Neural crest cell (in vitro differentiated cells): ENCODE measurements at places on chromosomes 7 and 10.

- no peak for DNase-seq
These were observed 604.0 kb downstream of the LRMDA start for GRCh38 chr10:76035206-76036110.

DNA sequence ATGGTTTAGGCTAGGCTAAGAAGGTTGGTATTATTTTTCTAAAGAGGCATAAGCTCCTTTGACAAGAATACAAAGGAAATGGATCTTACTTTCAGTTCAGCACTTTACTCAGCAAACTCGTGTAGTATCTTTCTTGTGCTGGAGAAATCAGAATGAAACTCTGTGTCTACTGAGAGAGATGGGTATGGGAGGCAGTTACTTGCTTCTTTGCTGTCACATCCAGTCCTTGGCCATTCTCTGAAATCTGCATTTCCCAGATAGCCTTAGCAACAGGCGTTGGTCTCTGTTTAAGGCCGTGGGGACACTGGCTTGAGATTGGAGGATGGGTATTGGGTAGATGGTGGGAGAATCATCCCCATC is 180.5 kb downstream of the NRP1 start:
- no peak for DNase-seq

DNA sequence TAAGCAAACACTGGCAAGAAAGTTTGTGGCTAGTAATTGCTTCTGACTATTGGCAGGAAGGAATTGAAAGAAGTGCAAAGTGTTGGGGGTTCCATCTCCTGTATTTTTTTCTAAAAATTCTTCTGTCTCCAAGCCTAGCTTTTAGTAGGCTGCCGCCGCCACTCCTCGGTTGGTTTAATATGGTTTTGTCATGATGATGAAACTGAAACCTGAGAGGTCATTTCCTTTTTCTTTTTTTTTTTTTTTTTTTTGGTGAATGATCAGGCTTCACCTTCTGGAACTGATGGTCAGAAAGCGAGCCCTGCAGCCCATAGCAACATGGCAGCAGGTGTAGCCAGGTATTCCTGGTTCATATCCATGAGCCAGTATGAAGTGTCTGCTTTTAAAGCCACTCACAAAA is 75.3 kb upstream of the AGBL3 start:
- no peak for DNase-seq

DNA sequence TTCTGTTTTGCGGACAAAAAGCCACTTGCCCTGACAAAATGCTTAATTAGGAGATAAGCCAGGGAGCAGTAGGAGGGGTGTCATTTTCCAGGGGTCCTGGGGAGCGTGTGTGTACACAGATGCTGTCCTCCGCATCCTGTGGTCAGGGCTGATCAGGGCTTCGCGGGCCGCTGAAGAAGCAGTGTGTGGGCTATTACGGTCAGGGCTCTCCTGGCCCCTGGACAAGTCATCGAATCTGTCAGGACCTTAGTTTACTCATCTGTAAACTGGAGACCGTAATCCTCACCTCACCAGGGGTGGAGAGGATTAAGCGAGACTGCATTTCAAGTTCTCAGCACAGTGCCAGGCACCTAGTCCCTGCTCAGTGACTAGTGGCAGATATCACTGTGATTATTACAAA is 26.0 kb upstream of the MXI1 start:
- no peak for DNase-seq

GRCh38 chr10:32367793-32368453 is 21.0 kb upstream of the EPC1 start:
- DNase-seq, result peak; percentile 67

DNA sequence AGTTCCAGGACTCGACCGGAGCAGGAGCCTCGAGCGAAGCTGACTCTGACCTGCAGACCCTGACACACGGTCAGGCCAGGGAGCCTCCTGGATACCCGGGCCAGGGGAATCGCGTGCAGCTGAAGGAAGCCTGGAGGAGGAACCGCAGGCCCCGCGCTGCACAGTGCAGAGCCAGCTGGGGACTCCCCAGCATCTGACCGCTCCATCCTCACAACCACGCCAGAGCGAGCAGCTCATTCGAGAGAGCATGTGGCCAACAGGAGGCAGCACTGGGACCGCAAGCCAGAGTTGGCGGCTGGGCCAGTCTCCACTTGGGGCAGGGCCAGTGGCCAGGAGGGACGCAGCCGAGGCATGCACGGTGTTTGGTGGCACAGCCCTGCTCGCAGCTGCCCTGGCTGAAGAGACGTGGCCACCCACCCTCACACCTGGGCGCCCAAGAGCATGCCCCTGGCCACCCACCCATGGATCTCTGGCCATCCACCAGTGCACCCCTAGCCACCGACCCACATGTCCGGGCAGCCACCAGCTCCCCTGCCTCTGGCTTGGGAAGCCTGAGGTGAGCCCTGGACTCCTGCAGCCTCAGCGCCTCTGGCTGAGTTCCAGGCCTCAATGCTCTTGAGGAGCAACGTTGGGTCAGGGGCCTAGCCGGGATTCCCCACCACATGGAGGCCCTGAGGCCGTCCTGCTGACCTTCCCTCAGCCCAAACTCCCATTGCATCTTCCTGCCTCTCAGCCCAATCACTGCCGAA is 213.9 kb downstream of the ELFN1 start:
- no peak for DNase-seq

DNA sequence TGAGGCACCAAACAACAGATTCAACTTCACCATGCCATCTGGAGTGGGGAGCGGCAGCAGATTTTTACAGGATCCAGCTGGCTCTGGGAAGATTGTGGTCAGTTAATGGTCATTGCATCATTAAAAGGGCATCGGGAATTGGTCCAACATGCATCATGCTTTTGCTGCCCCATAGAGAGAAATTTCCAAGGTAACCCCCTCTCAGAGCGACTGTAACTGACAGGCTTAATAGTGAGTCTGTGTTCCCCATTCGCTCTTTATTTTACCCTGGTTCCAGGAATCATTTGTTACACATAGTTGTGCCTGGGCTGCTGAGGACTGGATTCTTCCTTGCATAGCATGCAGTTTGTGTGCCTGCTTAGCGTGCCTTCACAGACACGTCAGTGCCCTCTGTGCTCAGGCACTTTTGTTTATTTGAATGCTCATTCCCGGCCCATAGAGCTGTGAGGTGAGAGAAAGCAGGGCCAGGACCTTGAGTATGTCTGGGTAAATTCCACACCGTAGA is 49.9 kb downstream of the CDHR3 start:
- DNase-seq, result no peak

- no peak for DNase-seq
These were observed 226.0 kb downstream of the KIAA1217 start for GRCh38 chr10:24434961-24435360.

- DNase-seq, result no peak
These were observed 15.5 kb downstream of the CARD11 start for GRCh38 chr7:3028071-3028757.

- no peak for DNase-seq
These were observed 74.0 kb downstream of the FGFR2 start for GRCh38 chr10:121524157-121524817.

DNA sequence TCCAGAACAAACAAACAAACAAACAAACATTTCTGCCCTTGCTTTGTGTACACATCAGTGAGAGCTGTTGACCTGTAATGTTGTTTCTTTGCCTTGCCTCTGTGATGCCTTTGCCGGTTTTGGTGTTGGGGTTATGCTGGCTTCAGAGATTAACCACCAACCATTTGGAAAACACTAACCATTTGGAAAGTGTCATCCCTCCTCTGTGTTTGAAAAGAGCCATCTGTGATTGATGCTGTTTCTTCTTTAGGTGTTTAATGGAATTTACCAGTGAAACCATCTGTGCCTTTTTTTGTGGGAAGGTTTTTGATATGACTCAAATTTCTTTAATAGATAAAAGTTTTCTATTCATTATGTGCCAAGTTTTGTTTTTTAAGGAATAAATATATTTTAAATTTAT is 46.5 kb downstream of the INPP5A start:
- DNase-seq, result no peak

DNA sequence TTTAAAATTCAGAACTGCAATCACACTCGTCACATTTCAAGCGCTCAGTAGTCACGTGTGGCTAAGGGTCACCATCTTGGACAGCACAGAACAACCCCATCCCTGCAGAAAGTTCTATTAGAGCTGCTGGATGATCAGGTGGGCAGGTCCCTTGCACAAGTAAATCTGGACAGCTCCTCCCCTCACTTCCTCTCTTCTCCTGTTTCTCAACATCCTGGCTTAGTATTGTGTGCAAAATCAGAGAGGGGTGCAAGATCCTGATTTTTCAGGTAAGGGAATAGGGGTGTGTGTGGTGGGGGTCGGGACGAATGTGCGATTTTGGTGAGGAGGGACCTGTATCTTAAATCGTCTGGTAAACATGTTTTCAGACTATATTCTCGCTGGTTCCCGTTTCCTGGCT is at the start of gene GIMAP4:
Gene GIMAP4 (plus strand): TSS at position 222 of the 400 bp plus-strand sequence. CDS start 2,512 bp downstream, outside the sequence.
- DNase-seq, result no peak

DNA sequence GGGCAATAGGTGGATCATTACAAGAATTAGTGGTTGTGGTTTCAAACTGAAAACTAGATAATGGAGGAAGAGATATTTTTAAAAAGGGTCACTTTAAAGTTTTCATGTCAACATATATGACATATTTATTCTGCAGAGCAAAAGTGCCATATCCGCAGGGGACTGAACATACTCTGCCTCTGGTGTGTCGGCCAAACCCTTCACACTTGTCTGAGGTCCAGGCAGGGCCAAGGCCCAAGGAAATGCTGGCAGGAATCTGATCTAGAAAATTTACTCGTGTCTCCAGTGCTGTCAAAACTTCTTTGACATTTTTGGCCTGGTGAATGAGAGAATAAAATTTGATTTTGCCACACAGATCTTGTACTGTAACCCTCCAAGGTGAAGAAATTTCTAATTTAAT is 562.3 kb downstream of the CCSER2 start:
- DNase-seq, result no peak

DNA sequence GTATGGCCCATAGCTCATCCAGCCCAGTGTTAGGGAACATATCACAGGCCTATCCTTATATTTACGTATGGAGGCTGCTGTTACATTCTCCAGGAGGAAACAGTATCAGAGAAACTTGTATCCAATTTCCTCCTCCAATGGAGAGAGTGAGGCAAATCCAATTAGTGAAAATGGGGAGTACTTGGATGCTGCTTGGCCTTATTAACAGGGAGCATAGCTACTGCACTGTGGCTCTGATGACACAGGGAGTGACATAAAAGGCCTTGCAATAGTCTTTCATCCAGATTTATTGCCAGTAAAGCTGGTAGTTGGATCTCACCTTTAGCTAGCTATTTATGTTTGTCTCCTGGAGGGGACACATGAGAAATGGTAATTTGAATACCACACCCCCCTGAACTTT is 313.2 kb upstream of the MTPN start:
- DNase-seq, result no peak

DNA sequence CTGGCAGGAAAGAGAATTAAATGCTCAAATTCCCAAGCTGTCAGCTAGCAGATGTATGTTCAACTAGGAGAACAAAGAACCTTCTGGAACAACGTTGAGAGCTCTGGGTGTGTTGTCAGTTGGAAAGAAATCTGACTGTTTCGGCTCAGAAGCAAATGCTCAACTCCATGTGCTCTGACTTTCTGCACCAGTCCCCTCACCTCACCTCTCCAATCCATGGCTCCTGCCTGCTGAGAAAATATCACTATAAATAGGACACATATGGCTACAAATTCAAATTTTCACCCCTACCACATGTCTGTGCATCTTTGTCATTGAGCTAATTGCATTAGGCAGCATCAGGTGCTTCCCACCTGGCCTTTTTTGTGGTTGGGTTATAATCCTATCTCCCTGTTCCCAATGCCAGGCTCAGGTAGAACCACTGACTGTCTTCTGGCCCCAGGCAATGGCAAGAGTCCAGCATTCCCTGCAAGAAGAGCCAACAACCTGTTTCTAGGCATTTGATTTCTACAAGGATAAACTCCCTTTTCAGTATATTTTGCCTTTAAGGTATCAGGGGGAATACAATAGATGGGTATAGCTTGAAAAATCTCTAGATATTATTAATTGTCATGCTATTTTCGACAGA is 142.6 kb upstream of the LSM8 start:
- DNase-seq, result no peak

DNA sequence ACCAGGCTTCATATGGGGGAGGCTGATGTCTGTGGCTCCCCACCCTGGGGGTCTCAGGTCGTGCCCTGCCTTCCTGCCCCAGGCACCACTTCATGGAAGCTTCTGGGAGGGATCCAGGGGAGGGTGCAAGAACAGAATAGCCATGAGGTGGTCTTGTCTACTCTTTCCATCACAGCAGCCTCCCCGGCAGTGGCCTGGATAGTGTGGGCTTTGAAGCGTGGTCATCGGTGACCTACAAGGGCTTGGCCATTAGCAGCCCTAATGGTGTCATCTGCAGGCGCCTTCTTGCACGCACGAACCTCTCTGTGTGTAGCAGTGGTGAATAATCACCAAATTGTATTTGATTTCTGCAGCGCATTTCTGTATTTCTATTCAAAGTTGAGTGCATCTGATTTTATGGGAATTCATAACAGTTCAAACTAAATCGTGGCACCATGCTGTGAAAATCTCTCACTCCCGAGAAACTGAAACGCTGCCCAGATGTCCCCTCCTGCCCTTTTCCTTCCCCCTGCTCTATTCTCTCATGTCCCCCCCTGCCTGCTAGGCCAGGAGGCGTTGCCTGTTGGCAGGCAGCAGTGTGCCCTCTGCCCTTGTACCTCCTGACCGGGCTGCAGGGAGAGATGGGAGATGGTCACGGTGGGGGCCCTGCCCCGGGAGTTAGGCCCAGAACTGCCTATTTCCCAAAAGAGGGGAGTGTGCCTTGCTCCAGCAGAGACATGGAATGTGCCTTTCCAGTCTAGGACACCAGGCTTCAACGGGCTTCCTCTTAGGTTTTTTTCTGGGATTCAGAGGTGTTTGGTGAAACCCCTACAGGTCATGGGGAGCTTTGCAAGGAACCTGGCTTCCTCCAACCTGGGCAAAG is 34.8 kb downstream of the CDH23 start:
- no peak for DNase-seq

- no peak for DNase-seq
These were observed 61.6 kb upstream of the MKI67 start for GRCh38 chr10:128187788-128188185.

- DNase-seq, result no peak
These were observed 22.7 kb downstream of the DYNC1I1 start for GRCh38 chr7:95794917-95795515.

DNA sequence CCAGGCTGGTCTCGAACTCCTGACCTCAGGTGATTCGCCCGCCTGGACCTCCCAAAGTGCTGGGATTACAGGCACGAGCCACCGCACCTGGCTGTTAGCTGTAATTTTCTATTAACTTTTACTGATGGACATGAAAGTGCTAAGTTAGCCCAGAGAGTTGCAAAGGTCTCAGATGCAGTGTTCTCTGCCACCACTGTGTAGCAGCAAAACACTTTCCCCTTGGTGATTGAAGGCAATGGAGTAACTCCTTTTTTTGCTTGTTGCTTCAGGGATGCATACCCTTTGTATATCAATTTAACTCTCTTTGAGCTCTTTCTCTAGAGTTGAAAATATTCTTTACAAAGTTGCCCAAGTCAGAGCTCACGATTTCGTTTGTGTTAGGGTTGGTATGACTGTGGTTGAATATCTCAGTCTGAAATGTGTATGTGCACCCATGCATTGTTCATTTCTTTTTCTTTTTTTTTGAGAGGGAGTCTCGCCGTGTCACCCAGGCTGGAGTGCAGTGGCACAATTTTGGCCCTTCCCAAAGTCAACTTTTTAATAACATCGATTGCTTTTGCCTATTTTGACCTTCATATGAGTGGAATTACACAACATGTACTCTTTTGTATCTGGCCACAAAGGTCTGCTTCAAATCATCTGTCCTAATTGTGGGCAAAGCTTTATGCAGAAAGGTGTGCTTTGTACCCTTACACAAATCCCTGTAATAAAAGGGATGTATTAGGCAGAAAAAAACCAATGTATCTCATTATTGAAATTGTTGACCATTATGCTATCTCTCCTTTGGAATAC is 52.6 kb downstream of the GTF2I start:
- DNase-seq, result no peak
